ENCODE measurements at places on chromosomes 12 and 14.

DNA sequence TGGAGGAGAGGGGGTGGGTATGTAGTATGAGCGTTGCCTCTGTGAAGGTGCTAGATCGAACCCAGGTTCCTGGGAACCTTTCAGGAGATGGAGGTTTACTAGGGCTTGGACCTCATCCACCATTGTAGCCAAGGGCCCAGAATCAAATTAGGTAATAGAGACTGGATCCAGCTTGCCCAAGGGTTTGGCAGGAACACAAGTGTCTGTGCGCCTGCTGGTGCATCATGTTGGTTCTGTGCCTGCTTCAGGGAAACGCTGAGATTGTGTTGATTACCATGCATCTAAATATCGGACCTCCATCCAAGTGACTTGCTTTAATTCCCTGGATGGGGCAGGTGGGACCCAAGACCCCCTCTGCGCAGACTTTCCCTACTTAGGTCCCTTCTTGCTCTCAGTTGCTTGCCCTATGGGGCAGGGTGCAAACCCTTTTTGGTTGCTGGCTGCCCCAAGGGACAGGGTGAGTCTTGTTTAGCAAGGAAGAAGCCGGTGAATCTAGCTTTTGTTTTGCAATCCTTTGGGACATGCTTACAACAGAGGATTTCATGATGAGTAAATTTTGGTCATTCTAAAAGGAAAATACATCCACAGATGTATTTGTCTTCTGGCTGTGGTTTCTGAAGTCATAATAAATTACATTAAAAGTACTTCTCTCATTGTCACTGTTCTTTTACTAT lies 189.8 kb upstream of the PRICKLE1 start:
- DNase-seq = no peak

GRCh38 chr14:84657911-84658310 lies 872.0 kb upstream of the FLRT2 start:
- no peak for DNase-seq

- DNase-seq = no peak
These were observed 212.1 kb upstream of the RTL1 start for GRCh38 chr14:101115652-101116051.

DNA sequence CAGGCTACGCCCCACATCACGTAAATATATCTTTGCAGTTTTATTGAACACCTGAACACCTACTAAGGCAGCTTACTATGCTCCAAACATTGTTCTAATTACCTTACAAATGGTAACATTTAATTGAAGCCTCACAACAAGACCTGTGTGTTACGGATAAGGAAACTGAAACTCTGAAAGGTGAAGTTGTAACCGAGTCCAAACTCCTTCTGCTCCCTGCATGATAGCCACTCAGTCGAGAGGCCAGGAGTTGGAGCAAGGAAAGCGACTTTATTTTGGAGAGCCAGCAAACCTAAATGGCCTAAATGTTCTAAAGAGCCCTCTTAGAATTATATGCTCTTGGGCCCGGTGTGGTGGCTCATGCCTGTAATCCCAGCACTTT lies 12.6 kb upstream of the TRPV4 start:
- DNase-seq = no peak

- DNase-seq = no peak
These were observed 7.6 kb downstream of the DLK1 start for GRCh38 chr14:100734031-100734990.

- no peak for DNase-seq
These were observed 40.7 kb downstream of the CORO1C start for GRCh38 chr12:108690542-108691174.

GRCh38 chr14:36579573-36580140 lies 2.8 kb downstream of the NKX2-8 start:
- DNase-seq = no peak

- DNase-seq = no peak
These were observed 1.5 kb downstream of the MTA1 start for GRCh38 chr14:105420974-105421674.

DNA sequence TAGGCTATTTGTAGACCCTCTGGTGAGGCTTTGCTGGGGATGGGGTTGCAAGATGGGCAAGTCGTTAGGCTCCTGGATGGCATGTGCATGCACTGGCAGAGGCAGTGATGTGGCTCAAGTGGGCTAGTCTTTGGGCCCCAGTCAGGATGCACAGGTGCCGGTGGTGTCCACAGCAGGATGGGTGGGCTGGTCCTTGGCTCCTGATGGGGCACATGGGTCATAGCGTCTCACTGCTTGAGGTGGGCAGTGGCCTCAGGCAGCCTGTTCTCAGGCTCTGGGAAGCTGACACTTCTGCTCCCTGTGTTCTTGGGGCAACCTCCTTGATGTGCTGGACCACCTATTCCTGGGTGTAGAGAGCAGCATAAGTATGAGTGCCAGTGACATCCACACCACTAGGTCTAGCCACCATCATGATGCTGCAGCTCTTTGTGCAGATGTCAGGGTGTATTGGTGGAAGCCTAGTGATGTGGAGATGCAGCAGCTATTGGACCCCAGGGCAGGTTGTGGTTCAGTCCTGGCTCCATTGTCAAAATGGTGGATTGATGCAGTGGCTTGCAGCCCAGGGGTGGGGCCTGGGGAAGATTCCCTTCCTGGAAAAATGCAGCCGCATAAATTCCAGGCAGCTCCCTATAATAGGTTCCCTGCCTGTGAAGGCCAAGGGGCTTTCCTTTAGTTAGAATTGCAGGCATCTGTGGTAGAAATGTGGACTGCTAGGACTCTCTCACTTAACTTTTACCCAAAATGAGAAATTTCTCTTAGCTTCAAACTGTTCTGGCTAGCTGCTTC lies 742.5 kb upstream of the MDGA2 start:
- DNase-seq = no peak

- DNase-seq = no peak
These were observed 66.8 kb downstream of the GLRX5 start for GRCh38 chr14:95601650-95602049.

GRCh38 chr12:124111006-124111405 lies 138.0 kb downstream of the ZNF664 start:
- no peak for DNase-seq

GRCh38 chr12:129949651-129950050 lies 45.8 kb upstream of the TMEM132D start:
- DNase-seq = no peak

DNA sequence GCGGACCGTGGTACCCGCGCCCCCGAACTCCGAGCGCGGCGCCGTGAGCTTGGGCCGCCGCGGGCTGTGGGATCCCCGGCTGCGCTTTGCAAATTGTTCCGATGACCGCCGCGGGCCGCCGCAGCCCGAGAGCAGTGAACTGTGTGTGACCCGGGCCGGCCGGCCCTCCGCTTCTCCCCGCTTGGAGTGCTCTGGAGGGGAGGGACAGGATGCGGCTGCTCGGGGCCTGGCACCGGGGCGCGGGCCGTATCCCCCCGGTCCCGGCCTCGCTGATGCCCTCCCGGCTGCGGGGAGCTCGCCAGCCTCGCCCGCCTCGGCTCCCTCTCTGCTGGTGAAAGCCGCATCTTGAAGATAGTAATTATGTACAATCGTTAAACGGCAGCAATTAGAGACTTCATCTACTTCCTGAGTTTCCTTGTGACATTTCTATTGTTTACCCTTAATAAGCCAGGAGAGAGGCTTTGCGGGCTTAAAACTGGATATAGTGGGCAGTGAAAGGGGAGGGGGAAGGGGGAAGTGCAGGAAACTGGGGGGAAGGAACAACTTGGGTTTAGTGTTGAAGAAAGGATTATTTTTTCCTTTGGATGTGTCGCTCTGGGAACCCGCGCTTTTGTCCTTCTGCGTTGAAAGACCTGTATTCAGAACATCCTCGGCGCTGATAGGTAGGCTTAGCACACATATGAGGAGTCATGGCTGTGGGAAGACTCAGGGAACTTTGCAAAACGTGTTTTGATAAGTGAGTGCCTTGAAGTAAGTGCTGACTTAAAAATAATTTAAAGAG lies 1.2 kb downstream of the PELI2 start:
- no peak for DNase-seq

- peak; percentile 59 for DNase-seq
These were observed 800.5 kb downstream of the NRXN3 start for GRCh38 chr14:78970677-78971076.

DNA sequence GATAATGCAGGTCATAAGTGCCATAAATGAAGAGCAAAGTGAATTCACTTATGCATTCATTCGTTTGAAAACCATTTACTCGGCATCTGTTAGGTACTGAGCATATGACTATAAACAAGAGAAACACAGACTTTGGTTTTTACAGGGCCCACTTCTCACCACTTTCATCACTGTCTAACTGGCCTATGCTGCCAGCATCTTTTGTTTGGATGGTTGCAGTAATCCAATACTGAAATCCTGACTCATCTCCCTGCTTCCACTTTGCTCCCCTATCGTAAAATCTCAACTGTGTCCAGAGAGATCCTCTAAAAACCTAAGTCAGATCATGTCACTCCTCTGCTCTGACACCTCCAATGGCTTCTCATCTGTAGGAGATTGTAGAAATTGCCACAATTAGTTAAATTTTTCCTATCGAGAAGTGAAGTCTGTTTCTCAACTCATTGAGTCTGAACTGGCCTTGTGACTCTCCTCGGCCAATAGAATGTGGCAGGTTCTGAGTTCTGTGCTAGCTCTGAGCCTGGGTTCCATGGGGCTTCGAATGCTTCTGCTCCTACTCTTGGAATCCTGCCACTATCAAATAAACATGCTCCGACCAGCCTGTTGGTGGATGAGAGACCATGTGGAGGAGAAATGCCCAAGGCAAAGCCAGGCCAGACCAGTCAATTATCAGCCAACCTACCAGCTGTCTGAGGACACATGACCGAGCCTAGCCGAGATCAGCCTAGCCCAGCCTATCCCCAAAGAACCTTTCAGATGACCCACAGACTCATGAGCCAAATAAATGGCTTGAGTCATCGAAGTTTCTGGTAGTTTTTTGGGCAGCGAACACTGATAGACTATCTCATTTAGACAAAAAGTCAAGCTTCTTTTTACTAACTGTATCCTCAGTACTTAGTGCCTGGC lies 2.2 kb upstream of the BATF start:
- no peak for DNase-seq

- no peak for DNase-seq
These were observed 43.9 kb downstream of the DCAF4 start for GRCh38 chr14:72970058-72970630.

- DNase-seq = no peak
These were observed 41.6 kb upstream of the VASH1 start for GRCh38 chr14:76719666-76720065.

DNA sequence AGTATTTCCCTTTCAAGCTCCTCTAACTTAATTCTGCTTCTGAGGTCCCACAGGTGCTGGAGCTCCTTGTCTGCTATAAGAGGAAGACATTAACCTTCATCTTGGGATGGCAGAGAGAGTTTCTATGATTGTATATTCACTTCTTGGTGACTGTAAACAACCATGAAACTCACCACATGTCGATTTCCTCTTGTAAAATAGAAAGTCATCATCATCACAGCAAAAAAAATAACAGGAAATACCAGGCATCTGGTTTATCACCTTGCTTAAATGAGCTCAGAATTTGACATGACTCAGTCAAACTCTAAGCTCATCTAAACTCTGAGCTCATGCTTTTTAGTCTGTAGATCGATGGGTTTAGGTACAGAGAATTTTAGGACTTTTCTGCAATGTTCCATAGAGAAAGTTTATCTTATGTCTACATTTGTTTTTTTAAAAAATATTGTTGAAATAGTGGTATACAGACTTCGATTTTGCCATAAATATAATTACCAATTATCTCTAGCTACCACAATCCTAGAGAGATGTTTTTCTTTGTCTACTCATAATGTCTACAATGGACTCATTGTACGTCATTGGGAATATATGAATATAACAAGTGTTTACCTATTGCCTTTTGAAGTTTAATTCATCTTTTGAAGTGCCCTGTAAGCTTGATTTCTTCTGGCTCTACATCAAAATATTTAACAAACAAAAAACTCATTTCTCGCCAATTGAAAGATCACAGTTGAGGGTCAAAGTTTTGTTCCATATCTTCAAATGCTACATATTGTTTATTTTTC lies 58.4 kb downstream of the IGF1 start:
- no peak for DNase-seq

DNA sequence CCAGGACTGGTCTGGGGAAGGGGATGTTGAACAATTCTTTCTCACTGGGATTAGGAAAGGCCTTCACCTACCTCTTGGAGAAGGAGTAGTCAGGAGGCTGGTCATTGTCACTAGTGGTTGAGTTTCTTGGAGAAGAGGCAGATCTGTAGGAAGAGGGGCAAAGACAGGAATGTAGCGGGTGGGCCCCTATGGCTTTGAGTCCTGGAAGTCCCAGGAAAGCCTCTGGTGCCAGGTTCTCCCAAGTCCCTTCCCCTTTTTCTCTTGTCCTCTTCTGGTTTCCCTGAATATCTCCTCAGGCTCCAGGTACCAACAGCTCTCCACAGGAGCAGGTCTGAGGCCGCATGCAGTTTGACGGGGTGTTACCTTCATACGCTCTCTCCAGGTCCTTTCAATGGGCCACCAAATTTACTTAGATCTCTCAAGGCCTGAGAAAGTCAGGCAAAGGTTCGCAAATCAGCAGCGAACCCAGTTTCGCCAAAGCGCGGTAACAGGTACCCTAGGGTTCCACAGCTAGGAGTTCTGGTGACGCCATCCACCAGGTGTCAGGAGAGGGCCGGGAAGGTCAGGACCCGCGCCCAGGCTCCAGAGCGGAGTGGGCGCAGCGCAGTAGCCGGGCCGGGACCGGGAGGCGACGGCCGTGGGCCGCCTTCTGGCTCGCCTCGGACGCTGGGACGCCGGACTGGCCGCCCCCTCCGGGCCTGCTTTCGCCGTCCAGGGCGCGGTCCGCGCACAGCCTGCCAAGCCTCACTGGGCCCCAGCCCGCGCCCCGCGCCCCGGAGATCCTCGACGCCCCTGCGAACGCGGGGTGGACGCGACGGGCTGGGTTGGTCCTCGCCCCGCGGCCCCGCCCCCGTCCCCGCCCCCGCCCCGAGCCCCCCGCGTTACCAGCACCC lies 795 bp downstream of the SMAGP start:
- DNase-seq = peak; percentile 24

GRCh38 chr12:68804657-68805591 lies 3.1 kb upstream of the MDM2 start:
- DNase-seq = no peak

DNA sequence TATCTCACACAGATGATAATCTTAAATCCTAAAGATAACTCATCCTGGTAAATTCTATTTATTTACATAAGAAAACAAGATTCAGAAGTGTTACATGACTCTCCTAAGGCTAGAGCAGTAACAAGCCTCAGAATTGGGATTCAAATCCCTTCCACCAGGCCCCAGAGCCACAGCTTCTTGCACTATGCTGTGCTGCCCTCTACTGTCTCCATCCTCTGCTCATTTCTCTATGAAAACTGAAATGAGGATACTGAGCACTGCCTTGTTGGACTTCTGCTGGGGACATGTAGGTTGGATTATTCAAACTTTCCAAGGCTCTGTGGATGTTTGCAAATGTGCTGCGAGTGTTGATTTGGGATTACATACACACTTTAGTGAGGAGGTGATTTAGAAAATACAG lies 23.5 kb upstream of the C12orf50 start:
- DNase-seq = peak; percentile 14

GRCh38 chr14:89228921-89229639 lies 188.0 kb downstream of the FOXN3 start:
- DNase-seq = no peak

- DNase-seq = no peak
These were observed 45.0 kb downstream of the SMOC1 start for GRCh38 chr14:69924201-69924600.

- no peak for DNase-seq
These were observed 228.7 kb upstream of the SFSWAP start for GRCh38 chr12:131482199-131482598.
